ENCODE measurements at places on chromosomes 5 and 9.

DNA sequence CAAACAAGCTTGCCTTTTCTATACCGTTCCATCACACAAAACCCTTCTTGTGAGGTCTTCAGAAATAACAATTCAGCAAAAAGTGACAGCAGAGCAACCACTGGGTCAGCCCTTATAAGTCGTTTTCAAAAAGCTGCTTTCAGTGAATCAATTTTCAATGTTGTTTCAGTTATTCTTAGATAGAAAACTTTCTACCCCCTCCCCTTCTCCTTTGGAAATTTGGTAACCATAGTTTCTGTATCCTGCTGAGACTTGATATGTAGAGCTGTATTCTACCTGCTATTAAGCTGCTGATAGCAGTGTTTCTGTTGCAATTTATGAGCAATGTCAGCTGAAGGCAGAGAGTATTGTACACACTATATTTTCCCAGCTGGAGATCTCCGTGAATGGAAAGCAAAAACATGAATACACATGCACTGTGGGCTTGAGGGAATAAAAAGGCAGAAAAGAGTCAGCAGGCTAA lies 75.7 kb downstream of the ZNF608 start:
- no peak for DNase-seq

- DNase-seq, result no peak
Observed at GRCh38 chr5:153883854-153884611, 154.7 kb downstream of the FAM114A2 start.

GRCh38 chr9:115360122-115360521 lies 242.2 kb upstream of the TNC start:
- DNase-seq, result no peak

DNA sequence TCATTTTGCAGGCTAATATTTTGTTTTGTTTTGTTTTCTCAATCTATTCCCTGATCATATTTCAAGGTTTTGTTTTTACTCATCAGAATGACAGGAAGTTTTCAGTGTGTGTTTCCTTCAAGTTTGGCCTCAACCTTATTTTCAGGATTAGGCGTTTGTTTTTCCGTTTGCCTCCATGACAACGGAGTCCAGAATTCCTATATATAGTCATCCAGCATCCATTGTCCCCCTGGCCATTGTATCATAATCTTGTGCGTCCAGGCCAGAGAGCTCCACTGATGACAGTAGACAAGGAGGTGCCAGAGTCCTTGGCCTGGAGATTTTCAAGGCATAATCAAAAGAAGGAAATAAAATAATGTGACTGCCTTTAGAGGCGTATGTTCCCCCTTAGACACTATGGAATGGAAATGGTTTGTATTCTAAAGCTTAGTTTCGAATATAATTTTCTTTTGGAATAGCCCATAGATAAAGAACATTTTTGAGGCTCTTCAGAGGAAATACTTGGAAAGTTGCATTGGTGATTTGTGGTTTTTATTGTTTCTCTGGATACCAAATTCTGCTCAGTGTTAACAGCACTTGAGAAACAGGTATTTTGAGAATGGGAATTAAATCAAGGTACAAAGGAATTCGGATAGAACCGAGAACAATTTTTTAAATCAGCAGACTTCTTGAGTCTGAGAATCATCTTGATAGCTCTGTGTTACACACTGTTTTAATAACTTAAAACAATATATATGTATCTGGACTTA lies 99.8 kb downstream of the ZNF462 start:
- peak; percentile 11 for DNase-seq

DNA sequence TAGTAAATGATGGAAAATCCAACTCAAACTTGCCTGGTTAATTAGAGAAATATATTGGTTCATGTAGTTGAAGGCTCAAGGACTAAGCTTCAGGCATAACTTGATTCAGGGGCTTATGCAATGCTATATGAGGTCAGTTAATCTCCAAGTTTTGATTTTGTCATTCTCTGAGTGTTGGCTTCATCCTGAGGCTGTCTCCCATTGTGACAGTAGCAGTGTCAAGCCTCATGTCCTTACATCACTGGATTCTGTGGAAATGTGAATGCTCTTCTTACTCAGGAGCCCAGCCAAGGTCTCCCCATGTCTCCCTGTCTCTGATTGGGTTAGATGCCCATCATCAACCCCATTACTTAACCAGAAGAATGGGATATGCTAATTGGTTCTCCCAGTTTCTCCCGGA lies 44.4 kb upstream of the SNX2 start:
- DNase-seq, result no peak

GRCh38 chr5:82886911-82887310 lies 190.3 kb downstream of the TMEM167A start:
- no peak for DNase-seq

GRCh38 chr5:4563400-4563799 lies 576.7 kb upstream of the ADAMTS16 start:
- DNase-seq, result no peak

DNA sequence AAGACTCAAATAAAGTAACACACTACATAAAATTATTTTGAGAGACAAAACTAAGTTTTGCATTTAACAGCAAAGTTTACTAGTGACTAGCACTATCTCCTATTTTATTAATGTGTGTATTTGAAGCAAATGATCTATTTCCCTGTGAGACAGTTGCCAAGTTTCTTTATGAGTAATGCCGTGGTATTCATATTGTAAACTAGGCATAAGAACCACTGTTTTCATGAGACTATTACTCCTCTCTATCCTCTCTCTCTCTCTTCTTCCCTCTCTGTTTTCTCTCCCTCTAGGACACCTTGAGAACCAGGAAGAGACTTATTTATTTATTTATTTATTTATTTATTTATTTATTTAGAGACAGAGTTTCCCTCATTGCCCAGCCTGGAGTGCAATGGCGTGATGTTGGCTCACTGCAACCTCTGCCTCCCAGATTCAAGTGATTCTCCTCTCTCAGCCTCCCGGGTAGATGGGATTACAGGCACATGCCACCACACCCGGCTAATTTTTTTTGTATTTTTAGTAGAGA lies 61.1 kb downstream of the MLANA start:
- DNase-seq, result no peak

- no peak for DNase-seq
Observed at GRCh38 chr5:81805086-81805485, 54.2 kb upstream of the SSBP2 start.

GRCh38 chr5:127666043-127666716 lies 17.3 kb downstream of the CTXN3 start:
- DNase-seq, result no peak

DNA sequence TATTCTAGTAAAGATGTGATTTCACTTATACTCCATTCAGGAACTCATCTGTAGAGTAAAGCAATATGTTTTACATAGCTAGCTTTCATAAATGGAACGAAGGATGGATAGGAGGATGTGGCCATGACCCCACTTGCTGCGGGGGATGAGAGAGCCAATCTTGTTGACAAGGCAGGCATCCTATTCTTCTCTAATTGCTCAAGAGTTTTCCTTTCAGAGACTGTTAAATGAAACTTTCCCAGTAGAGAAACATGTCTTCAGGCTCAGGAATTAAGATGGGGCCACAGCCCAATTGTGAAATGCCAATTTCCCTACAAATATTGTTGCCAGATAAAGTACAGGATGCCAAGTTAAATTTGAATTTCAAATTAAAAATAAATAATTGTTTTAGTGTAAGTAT lies 196.2 kb upstream of the TUT7 start:
- no peak for DNase-seq

DNA sequence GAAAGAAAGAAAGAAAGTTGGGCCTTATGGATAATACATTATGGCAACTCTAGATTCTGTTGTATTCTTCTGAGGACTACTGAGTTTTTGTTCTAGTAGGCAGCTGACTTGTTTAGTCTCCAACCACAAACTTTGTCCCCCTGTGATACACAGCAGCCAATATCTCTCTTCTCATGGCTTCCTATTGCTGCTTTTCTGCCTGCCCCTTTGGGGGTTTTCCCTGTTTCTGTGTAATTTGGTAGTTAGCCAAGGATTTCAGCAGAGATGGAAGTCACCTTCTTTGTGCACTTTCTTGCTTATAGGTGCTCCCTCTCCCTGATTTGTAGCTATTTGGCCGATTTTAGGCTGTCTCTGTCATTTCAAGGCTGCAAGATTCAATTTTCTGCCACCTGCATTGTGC lies 109.6 kb downstream of the FGF1 start:
- no peak for DNase-seq

GRCh38 chr5:172444110-172444510 lies 10.2 kb downstream of the SH3PXD2B start:
- DNase-seq, result no peak

DNA sequence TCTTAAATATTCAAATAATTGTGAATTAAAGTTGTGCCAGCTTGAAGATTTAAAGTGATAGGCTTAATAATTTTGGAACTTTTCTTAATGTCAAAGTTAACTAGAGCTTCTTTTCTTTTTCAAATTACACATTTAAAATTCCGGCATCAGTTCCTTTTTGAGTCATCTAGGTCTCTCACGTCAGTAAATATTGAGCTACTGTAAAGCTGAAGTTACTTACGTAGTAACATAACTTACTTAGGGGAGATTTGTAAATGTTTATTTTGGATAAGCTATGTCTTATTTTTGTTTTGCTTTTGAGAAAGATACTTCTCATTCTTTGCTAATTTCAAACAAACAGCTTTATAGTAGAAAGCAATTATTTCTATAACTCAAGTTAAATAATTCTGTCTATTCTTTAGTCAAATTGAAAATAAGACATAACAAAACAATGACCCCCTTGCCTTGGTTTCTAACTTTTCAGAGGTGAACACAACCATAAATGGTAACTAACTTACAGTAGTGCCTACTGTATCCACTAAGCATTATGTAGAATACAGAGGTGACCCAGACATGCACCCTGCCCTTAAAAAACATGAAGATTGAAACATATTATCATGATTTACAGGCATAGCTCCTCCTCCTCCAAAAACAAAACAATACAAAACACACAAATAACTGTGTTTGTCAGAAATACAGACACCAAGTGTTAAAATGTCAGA lies 29.8 kb downstream of the CD274 start:
- DNase-seq, result no peak

GRCh38 chr5:35066260-35066795 lies 18.6 kb upstream of the AGXT2 start:
- DNase-seq, result no peak

GRCh38 chr5:55003432-55004065 lies 18.2 kb upstream of the ESM1 start:
- no peak for DNase-seq

GRCh38 chr5:135494196-135494595 lies 41.6 kb downstream of the NEUROG1 start:
- DNase-seq, result no peak

DNA sequence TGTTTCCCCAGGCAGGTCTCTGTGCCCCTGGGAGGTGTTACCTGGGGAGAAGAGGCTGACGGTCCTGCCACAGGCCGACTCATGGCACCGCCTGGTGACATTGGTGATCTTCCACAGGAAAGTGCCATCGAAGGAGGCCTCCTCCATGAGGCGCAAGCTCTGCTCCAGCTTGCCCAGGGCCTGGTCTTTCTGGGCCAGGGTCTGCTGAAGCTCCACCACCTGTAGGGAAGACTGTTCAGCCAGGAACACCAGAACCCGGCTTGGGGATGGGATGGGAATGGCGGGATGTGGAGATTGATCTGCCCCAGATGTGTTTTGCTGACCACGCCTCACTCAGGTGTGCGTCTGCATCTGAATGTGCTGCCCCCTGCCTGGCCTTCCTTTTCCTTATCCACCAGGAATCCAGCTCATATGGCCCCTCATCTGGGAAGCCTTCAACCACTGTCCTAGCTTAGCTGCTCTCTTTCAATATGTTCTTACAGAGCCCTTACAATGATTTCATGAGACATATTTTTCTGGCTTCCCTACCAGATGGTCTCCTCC lies 15.2 kb downstream of the TRAF1 start:
- DNase-seq, result no peak

DNA sequence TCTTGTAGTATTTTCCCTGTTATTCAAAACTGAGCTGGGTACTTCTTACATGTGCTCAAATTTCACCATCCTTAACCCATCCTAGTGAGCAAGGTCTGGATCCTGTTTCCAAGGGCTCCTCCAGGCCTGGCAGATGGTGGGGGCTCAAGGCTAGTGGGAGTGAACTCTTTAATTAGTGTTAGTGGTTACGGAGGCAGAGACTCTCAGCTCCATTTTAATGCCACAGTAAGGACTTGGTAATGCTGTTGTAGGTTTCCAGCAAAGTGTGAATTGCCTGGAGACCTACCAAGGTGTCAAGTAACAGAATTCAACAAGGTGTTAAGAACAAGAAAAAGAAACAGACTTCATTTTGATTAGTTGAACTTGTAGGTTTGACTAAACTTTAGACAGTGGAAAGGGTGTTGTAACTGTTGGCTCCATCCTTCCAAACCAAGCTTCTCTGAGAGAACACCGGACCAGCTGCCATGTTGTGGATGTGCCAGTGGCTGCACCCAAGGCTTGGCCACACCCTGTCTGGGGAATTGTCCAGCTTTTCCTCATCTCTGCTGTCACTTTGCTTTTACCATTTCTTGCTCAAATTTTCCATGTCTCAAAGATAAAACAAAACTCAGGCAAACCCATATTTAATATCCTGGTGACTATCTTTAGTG lies 98.7 kb downstream of the ADCY2 start:
- no peak for DNase-seq

DNA sequence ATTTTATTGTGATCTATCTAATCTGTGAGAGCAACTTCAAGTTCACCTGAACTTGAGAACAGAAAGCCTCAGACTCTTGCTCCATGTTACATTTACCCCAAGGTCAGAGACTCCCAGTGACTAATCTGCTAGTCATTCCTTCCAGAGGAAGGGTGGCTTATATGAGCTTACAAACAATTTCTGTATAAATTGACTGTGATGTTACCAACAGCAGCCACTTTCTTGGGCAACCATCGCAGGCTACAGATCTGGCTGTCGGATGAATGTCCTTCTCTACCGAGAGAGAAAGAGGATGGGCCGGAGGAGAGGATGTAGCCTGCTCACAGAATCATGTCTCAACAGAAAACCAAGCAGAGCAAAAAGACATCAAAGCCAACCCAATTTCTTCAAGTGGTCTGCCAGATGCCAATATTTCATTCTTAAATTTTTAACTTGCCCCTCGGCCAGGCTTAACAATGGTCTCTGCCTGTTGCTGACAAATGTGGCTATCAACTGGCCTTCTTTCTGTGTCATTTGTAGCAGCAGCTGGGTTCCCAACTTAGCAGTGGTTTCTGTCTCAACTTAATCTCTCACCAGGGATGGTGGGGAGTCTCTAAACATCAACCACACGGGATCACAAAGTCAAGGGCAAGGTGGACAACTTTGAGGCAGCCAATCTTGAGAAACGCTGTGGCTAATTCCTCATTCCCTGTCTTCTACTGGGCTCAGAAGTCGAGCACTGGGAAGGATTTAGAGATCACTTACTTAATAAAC lies 81.3 kb downstream of the RAPGEF1 start:
- DNase-seq, result peak; percentile 82

GRCh38 chr5:65268525-65268924 lies 213.2 kb downstream of the ADAMTS6 start:
- DNase-seq, result peak; percentile 19

- peak; percentile 18 for DNase-seq
Observed at GRCh38 chr5:155954701-155955445, 372.1 kb upstream of the SGCD start.

GRCh38 chr5:159864885-159865691 lies 51.2 kb upstream of the ADRA1B start:
- DNase-seq, result no peak

GRCh38 chr9:114929201-114929600 lies 1.2 kb downstream of the TNFSF8 start:
- no peak for DNase-seq

GRCh38 chr5:35285435-35285834 lies 55.1 kb upstream of the PRLR start:
- DNase-seq, result no peak

All from large intestine (tissue), 12 donors.